ENCODE measurements at places on chromosomes 5 and 9.

GRCh38 chr5:159987031-159987674 lies 21.8 kb upstream of the TTC1 start:
- peak; percentile 31 for DNase-seq

DNA sequence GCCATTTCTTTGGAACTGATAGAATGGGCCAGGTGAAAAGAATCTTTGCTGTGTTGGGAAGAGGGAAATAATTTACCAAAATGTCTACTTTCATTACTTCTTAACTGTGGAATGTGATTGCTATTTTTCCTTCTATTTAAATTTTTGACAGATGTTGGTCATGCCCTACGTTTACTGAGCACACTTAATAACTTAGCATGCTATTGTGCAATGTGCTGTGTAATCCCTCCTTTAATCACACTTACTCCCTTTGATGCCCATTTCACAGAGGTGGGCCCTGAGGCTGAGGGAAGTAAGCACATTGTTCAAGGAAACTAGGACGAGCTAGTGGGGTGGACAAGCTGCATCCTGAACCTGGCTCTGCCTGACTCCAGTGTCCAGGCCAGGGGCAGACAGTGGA lies 47.8 kb upstream of the INSYN2B start:
- DNase-seq: no peak

DNA sequence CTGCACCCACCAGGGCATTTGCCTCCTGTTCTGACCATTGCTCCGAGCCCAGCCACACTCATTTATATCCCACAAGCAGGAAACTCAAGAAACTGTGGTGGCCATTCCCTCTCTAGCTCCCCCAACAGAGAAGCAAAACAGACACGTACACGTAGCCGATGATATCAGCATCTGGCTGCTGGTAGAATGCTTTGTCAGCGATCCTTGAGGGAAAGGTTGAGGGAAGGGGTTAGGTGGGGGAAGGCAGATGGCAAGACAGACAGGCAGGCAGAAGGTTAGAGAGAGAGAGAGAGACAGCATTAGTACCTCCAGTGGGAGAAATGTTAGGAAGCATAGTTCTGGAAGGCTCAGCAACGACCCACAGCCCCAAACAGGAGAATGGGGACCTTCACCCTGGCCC lies 7.8 kb downstream of the HIGD2A start:
- no peak for DNase-seq

DNA sequence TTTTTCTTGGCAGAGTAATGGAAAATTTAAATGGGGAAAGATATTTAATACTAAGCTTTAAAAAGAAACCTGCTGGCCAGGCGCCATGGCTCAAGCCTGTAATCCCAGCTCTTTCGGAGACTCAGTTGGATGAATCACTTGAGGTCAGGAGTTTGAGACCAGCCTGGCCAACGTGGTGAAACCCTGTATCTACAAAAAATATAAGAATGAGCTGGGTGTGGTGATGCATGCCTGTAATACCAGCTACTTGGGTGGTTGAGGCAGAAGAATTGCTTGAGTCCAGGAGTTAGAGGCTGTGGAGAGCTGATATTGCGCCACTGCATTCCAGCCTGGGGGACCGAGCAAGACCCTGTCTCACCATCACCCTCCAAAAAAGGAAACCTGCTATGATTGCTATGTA lies 32.8 kb downstream of the TUT7 start:
- DNase-seq: no peak

GRCh38 chr5:91865915-91866314 lies 482.8 kb upstream of the ARRDC3 start:
- DNase-seq: no peak

DNA sequence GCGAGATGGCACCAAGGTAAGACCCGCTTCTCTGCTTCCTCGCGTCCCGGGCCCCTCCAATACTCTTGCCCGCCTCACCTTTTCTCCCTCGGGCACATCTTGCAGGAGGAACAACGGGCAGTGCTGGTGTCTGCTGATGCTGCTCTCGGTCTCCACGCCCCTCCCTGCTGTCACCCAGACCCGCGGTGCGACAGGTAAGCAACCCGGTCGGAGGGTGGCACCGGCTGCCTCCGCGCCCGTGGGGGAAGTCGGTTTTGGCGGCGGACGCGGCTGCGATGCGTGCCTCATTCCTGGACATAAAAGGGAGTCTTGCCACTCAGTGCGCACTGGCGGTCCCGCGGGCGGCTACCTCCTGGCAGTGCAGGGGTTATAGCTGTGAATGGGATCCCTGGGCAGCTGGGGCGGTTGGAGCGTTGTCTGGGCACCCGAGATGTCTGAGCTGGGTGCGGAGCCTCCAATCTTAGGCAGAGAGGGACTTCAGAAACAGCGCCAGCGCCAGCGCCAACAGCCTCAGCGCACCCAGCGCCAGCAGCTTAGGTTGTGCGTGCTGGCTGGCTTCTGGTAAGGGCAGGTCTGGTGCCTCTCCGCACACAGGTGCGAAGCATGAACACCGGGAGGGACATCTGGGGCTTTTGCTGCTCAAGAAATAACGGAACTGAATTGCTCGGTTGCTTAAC lies 488 bp downstream of the COL15A1 start:
- no peak for DNase-seq

- DNase-seq: no peak
Measured at GRCh38 chr9:98686961-98687855, 21.5 kb downstream of the GABBR2 start.

GRCh38 chr5:61595426-61595825 lies 263.4 kb downstream of the ZSWIM6 start:
- no peak for DNase-seq

- no peak for DNase-seq
Measured at GRCh38 chr5:11574787-11575186, 329.5 kb downstream of the CTNND2 start.

DNA sequence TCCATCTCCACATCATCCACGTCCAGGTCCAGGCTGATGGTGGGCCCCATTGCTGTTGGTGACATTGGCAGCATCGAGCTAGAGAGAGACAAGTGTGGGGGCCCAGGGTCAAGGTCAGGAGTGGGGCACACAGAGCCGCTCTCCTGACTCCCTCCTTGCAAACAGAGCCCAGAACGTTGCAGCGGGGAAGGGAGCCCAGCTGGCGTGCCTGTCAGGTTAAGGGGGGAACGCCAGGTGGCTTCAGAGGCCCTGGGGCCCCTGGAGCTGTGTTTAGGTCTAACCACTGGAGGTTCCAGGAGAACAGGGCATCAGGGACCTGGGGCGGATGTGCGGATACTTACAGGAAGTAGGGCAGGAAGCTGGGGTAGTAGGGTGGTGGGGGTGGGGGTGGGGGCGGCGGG lies 7.5 kb downstream of the RNF44 start:
- DNase-seq: no peak

DNA sequence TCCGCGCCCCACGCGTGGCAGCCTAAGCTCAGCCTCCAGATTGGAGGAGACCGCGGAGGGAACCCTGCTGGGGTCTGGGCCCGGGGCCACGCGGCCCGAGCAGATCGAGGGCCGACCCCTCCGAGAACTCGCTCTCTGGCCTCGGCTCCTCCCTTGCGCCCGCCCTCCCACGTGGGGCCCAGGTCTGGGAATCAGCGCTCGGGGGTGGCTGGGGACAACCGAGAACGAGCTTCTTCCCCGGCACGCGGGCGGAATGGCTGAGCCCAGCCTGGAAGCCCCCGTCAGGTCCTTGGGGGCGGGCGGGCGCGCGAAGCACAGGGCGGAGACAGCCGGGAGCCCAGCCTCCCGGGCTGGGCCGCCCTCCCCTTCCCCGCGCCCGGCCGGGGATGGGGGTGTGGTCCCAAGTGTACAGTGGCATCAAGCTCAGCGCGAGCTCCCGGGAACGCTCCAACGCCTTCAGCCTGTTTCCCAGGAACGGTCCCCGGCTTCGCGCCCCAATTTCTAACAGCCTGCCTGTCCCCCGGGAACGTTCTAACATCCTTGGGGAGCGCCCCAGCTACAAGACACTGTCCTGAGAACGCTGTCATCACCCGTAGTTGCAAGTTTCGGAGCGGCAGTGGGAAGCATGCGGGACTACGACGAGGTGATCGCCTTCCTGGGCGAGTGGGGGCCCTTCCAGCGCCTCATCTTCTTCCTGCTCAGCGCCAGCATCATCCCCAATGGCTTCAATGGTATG lies at the start of gene SLC22A4:
TSS of gene SLC22A4 (plus strand) at position 403 of the 736 bp plus-strand sequence. CDS start at position 626, 223 bp downstream.
- DNase-seq: peak; percentile 26

GRCh38 chr9:14198047-14198840 lies 115.7 kb downstream of the NFIB start:
- DNase-seq: no peak

- DNase-seq: no peak
Measured at GRCh38 chr9:80892703-80893102, 796.6 kb downstream of the TLE1 start.

DNA sequence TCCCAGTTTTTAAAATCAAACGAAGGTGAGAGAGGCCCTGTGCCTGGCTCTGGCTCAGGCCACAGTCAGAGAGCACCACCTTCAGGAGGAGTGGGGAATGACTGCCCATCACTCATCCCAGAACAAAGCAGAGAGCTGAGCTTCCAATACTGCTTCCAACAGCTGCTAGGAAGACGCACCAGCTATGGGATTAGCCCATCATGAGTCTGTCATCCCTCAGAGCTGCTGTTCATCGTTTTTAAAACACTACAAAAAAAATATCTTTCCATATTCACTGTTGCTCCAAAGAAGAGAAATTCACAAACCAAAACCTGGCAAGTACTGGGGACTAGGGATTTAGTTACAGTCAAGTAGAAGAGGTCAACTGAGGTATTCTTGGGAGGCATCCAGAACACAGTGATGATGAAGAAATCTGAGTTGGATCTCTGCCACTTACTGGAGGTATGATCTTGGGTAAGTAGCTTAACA lies 102.4 kb downstream of the CDK5RAP2 start:
- DNase-seq: no peak

GRCh38 chr9:130741831-130742449 lies 48.4 kb downstream of the EXOSC2 start:
- DNase-seq: no peak

DNA sequence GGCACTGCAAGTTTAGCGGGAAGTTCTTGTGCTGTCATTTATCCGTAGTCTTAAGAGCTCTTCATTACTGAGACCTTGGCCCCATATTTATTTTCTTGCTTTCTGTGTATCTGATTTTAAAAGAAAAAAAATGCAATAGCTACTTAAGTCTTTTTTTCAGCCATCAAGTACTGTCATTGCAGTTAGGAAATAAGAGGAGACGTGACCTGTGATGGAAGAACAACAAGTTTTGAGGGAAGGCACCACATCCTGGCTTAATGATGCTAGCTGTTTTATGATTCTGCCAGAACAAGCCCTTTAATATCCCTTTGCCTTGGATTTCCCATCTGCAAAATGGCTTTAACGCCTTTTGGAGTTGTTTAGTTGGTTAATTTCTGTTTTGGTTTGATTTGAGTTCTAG lies 3.8 kb downstream of the RGMB start:
- no peak for DNase-seq

GRCh38 chr9:23777328-23777727 lies 48.7 kb downstream of the ELAVL2 start:
- DNase-seq: no peak

DNA sequence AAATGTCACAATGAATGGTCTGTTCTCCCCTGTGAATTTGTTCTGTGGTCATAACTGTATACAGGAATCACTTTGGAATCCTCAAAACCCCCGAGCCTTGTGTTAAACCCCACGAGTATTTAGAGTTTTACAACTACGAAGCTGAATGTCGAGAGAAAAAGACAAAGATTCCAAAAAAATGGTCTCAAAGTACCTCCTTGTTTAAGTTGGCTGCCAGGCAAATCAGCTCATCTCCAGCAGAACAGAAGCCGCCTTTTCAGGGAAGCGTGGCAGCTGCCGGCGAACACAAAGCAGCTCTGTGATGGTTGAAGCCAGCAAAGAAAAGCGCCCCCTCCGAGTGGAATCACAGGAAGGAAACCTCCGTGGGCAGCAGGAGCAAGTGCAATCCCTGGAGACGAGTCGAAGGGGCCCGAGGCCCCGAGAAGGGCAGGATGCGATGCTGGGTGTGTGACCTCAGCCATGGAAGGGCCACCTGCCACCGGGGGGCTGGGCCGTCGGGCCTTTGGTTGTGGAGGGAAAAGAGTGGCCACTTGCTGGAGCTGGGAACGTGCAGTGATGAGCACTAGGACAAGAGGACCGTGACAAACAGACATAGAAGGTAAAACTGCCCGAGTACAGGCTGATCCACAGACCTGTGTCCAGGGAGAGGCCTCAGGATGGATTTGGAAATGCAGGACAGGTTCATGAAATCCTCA lies 706.4 kb downstream of the SEMA5A start:
- no peak for DNase-seq

DNA sequence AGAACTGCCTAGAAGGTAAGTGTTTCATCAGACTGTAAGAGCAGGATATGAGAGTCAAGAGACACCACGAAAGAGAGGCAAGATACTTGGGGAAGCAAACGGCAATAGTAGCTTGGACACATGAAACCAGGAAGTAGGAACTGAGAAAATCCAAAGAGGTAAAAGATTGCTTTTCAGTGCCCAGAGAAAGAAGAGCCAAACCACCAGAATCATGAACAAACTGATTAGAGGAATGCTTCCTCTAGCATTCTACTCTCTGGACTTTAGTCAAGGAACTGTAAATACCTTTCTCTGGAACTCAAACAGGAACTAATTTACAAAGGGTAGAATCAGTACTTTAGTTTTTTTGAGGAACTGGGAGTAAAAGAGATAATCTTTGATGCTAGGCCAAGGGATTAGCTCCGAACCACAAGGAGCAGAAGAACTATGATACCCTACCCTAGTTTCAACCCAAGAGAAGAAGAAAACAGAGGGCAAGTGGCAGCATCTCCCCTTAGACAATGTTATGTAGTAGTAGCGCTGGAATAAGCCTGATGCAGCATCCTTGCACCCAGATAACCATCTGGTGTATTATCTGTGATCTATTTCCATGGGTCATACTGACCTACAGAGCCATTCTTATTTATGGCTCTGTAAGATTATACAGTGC lies 41.3 kb downstream of the EFCAB9 start:
- DNase-seq: no peak

GRCh38 chr9:120212153-120212852 lies 367.7 kb downstream of the CDK5RAP2 start:
- DNase-seq: no peak

DNA sequence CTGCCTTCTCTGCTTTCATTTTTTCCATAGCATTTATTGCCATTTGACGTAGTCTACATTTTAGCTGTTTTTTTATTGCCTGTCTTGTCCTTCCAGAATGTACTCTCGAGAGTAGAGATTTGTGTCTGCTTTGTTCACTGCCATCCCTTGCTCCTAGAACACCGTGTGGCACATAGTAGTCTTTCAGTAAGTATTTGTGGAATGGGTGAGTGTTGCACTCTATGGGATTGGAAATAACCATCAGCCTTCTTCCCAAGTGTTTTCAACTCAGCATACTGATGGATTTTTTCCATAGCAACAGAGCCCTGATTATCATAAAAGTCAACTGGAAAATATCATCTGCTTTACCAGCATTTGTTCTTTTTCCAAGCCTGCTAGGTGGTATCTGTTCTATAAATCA lies 462.6 kb downstream of the ENC1 start:
- no peak for DNase-seq

DNA sequence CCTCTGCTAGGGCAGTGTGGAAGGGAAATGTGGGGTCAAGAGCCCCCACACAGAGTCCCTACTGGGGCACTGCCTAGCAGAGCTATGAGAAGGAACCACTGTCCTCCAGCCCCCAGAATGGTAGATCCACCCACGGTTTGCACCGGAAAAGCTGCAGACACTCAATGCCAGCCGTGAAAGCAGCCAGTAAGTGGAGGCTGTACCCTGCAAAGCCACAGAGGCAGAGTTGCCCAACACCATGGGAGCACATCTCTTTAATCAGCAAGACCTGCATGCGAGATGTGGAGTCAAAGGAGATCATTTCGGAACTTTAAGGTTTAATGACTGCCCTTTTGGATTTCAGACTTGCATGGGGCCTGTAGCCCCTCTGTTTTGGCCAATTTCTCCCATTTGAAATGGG lies 52.2 kb downstream of the GKAP1 start:
- DNase-seq: no peak

- DNase-seq: no peak
Measured at GRCh38 chr5:175868996-175869638, 2.3 kb upstream of the CPLX2 start.

- no peak for DNase-seq
Measured at GRCh38 chr9:38311382-38312270, 80.9 kb upstream of the ALDH1B1 start.
